A549 (cell line): ENCODE measurements at places on chromosomes 5 and 9. TPM values are rescaled to one million over a fixed set of nuclear protein-coding genes. Genes with fewer than 3 reads are reported as not detected.

The CCDC192 gene
- polyA plus RNA-seq: not detected in 3 replicates

The GABRB2 gene
- polyA plus RNA-seq: not detected in 3 replicates

The NUTM2G gene
- not detected in 3 replicates for polyA plus RNA-seq

The ANKRD31 gene
- 0.12 to 0.15 TPM (median 0.15 TPM) in 3 replicates for polyA plus RNA-seq

DNA sequence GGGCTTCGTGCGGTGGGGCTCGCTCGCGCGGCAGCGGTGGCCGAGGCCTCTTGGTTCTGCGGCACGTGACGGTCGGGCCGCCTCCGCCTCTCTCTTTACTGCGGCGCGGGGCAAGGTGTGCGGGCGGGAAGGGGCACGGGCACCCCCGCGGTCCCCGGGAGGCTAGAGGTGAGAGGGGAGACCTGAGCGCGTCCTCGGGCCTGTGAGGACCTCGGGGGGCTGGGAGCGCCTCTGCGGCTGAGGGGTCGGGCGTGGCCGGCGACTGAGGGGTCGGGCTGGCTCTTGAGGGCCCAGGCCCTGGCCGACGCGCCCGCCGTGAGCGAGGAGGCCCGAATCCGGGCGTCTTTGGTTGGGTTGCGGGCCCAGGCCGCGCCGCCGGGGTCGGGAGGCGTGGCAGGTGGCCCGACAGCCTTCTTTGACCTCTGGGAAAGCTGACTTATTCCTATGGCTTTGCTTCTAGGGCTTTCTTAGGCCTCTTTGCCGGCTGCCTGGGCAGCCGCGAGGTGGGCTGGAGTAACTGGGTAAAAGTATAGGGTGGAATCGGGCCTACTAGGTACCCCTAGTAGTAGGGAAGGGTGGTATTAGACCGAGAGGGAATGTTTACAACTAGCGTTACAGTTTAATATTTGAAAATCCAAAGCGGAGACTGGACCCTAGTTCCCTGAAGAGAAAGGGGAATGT lies at the start of gene CANX:
Gene CANX (plus strand): TSS at position 33 of the 681 bp plus-strand sequence. CDS start 6,715 bp downstream, outside the sequence.
- no peak for DNase-seq

GRCh38 chr9:97744710-97745708 lies 47.9 kb upstream of the XPA start:
- no peak for DNase-seq
